ENCODE measurements at places on chromosomes 16 and 17.

DNA sequence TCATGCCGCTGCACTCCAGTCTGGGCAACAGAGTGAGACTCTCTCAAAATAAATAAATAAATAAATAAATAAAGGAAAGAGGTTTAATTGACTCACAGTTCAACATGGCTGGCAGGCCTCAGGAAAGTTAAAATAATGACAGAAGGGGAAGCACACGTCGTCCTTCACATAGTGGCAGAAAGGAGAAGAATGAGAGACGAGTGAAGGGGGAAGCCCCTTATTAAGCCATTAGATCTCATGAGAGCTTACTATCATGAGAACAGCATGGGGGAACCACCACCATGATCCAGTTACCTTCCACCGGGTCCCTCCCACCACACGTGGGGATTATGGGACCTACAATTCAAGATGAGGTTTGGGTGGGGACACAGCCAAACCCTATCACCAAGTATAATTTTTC, 54.5 kb downstream of the PAFAH1B1 start:
- no peak for DNase-seq

DNA sequence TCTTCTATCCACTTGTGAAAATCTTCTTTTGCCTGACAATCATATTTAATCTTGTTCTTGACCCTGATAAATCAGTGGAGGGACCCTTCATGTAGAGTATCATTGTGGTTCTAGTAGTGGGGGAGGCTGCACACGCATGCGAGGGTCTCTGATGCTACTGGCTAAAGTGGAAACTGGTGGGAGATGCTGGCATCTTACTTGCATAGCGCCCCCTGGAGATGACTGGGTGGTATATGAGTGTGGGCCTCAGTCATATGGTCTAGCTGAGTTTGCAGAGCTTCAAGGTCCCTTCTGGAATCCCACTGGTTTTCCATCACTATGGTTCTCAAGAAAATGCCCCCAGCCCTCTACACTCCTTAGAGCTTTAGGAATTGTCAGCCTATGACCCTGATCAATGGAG, 236.4 kb upstream of the AXIN2 start:
- no peak for DNase-seq

DNA sequence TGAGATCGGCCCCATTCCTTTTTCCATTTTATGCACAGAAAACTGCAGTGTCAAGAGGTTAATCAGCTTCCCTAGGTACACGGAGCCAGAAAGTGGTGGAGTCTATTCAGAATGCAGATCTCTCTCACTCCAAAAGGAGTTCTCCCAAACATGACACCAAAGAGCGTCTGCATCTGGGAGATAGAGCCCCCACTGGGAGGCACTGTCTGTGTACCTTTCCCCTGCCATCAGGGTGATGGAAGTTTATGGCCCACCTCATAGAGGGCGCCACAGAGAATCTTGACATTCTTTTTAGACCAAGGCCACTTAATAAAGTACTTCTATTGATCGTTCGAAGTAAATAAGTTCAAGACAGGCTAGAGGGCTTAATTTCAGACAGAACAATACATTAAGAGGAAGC, 493.7 kb upstream of the ERCC4 start:
- DNase-seq = no peak

- DNase-seq = no peak
Observed at GRCh38 chr17:8803531-8804420, 4.6 kb upstream of the MFSD6L start.

GRCh38 chr16:27085182-27085581, 18.5 kb downstream of the C16orf82 start:
- no peak for DNase-seq

DNA sequence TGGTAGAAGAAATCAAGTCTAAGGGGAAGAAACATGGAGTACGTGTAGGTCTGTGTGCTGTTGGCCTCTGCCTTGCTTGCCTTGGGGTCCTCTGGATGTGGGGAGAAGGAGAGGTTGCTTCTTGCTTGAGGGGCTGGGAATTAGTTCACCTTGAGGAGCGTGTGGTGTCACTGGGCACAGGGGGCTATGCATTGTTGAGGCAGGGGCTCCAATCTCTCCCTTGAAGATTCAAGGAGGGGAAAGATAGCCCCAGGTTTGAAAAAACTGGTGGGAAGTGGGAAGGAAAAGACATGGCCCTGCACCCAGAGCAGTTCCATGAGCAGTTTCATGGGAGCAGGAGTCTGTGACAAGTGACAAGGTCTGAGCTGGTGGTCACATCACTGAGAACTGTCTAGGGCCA, 103.4 kb downstream of the CYLD start:
- DNase-seq = no peak

DNA sequence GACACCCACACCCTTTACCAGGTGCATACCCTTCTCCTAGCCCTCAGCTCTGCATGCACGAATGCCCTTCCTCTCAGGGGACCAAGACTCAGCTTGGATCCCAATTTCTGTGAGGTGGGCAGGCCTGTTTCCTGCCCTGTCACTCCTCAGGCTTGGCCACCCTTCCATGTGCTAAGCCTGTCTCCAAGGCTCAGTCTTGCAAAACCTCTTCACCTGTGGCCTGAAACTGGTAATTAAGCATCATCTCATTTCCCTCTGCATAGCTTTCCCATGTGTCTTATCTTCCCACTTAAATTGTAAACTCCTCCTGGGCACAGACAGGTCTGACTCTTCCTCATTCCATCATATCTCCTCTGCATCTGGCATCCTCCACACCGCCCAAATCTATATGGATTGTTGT, 31.0 kb upstream of the SMPD3 start:
- no peak for DNase-seq

DNA sequence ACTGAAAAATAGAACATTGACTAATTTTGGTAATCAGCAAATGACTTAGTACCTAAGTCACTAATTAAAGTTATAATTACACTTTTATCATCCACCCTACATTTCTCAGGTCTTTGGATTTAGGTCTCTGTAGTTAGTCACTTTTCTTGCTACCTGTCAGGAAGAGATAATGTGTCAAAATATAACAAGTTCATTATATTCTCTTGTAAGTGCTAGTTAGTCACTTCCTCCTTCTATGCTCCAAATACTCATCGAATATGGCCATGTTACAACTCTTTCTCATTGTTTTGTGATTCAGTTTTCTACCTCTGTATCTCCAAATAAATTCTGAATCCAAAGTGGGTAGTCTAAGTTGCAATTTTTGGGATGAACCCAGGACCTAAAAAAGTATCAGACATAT, 163.5 kb upstream of the KIF2B start:
- DNase-seq = no peak

DNA sequence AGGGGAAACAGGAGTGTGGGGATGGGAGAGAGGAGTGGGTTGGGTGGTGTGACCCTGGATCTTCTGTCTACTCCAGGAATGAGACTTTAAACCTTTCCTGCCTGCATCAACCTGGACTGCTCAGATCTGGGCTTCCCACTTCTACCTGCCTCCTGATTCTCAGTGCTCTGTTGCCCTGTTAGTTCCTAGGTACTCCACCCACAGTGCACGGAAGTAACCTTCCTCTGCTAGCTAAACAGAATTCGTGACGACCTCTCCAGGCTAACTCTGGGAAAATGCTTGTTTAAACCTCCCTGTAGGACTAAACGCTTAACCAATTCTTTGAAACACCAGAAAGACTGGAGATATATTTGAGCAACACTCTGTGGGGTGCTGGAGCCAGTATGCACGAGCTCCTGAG, 83.4 kb upstream of the CLEC3A start:
- no peak for DNase-seq
